Tongue (tissue), 3 donors: ENCODE measurements at places on chromosomes 1 and 21. TPM values are rescaled to one million over a fixed set of nuclear protein-coding genes. Genes with fewer than 3 reads are reported as not detected.

The ITLN2 gene
- total RNA-seq: not detected

DNA sequence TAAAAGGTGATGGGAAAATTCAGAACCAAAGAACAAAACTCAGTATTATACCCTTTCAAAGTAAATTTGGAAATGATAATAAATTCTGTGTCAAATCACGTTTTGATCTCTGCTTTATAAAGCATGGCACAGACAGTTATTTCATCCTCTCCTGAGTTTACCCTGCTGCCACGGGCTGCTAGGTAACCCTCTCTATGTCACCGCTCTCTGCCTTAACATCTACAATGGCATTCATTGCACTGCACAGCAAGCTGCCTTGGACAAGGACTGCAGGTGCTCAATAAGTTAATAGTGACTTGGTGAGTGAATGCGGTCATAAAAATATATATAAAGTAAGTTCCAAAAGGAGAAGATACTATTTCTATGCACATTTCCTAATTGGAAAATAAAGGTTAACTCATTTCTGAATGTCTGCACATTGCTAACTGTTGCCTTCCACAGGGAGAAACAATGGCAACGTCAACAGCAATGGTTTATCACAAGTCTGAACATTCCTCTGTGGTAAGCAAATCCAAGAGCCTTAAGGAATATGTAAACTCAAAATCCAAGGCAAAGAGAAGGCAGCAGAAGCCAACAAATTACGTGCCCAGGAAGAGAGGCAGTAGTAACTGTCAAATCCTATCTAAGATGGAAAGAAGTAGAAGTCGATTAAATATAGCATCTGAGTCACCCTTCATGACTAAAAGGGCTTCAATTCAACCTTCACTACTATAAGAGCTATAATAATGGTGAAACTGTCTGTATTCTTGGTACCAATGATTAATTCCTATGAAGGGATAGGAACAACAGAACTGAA is 19.4 kb downstream of the FYB2 start:
- DNase-seq: no peak

DNA sequence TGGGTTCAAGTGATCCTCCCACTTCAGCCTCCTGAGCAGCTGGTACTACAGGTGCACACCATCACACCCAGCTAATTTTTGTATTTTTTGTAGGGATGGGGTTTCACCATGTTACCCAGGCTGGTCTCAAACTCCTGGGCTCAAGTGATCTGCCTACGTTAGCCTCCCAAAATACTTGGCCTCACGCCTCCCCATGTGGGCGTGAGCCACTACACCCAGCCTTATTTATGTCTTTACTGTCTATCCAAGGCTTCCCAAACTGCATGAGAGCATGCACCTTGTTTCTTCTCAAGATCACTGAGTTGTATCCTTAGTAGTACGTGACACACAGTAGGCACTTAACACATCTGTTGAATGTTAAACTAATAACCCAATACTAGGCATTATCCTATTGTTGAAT is 14.2 kb downstream of the WASF2 start:
- no peak for DNase-seq

DNA sequence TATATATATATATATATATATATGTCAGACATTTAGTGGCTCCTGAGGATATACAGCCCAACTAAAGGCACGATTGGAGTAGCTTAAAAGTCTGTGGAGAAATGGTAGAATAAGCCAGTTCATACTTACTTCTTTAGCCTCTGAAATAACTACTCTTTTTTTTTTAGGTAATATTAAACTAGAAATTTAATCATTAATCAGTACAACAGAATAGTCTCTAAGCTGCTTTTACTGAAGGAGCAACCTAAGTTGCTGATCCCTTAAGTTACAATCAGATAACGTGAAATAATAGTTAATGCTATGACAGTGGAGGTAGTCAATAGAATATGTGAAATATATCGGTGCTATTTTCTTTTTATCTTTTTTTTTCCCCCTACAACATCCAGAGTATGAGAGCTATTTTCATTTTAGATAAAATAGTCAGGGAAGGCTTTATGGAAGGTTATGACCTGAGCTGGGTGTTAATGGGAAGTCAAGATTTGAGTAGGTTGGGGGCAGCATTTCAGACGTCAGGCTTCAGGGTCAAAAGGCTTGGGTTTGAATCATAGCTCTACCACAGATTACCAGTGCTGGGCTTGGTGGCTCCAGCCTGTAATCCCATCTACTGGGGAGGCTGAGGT is 15.6 kb downstream of the ZMPSTE24 start:
- no peak for DNase-seq

GRCh38 chr1:4179914-4180735 is 280.1 kb upstream of the C1orf174 start:
- no peak for DNase-seq

GRCh38 chr1:230866171-230867070 is 1.9 kb downstream of the C1orf198 start:
- peak; percentile 45 for DNase-seq

The OR6K3 gene
- not detected for total RNA-seq

The PKNOX1 gene
- 9.4 TPM for total RNA-seq

GRCh38 chr1:108732398-108732797 is 14.1 kb upstream of the STXBP3 start:
- DNase-seq: no peak

- no peak for DNase-seq
Observed at GRCh38 chr1:2535455-2535854, 5.4 kb upstream of the HES5 start.

DNA sequence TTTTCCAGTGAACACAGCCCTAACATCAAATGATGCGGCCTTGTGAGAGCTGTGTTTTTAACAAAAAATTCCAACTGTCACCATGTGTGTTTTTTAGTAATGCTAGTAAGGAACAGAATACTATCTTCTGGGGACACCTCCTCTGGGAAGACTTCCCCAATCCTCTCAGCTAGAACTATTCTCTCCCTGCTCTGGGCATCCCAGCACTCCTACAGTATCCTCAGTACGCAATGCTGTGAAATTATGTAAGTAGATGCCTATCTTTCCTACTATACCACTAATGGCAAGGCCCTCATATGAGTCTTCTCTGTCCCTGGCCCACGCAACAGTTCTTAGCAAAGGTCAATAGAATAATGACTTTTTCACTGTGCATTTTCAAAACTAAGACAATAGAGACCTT is 19.5 kb upstream of the TTC39A start:
- DNase-seq: no peak

The TRIM33 gene
- total RNA-seq: 49.9 TPM

GRCh38 chr1:115023593-115023992 is 6.0 kb upstream of the TSHB start:
- DNase-seq: no peak

DNA sequence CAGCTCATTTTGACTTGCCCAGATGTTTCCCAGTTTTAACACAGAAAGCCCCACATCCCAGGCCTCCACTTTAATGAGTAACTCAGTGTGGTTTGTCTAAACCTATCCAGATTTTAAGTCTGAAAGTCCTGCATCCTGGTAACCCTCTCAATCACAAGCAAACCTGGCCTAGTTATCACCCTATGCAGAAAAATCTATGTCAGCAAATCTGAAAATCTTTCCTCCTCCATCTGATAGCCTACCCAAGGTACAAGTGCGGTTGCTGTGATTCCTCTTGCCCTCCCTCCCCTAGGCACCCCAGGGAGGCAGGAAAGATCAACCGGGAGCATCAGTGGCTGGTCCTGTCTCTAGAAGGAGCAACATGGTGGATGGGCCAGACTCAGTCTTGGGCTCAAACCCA is 163.7 kb downstream of the IGSF21 start:
- no peak for DNase-seq

DNA sequence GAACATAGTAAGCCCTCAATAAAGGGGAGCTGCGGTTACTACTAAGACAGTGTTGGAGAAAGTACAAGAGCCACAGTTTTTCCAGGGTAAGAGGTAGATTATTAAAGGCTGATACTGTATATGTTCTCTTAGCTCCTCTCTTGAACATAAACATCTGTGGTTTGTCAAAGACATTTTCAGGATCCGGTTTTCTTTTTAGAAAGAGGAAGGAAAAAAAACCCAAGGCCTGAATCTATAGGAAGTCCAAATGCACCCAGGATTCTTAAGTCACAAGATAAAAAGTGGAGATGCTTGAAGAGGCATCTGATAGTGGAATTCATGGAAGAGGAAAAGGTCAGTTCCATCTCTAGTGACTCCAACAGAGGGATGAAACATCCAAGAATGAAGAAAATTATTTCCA is 24.6 kb upstream of the SLC45A3 start:
- DNase-seq: no peak

DNA sequence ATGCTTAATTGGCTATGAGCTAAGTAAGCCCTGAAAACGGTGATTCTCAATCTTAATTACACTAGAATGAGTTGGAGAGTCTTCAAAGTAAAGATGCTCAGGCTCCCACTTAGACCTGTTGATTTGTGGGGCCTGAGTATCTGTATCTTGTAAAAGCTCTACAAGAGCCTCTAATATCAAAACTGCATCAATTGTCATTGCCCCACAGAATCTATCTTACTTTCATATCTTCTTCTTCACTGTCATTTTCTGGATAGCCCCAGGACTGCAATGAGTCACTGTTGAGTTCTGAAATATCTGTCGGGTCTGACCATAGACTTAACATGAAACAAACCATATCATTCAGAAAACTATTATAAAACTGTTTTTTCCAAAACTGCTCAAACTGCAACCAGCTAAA is 102.8 kb upstream of the SERTAD4 start:
- no peak for DNase-seq

The CHI3L2 gene
- 5.0 TPM for total RNA-seq

The IL20 gene
- total RNA-seq: not detected

DNA sequence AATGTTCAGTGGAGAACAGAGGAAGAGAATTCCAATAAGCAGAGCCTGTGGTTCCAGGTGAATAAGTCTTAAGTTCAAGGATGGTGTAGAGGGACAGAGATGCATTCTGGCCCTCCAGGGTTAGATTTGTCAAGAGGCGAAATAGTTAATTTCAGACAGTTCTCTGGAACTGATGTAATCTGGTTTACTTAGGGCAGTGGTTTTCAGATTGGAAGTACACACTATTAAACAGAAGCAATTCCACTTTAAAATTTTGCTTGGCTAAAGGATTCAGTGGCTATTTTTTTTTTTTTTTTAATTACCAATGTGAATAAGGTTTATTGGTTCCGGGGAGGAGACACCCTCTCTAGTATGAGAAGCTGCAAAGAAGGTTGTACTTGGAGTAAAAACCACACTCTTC is 25.3 kb upstream of the MYOCOS start:
- DNase-seq: no peak

DNA sequence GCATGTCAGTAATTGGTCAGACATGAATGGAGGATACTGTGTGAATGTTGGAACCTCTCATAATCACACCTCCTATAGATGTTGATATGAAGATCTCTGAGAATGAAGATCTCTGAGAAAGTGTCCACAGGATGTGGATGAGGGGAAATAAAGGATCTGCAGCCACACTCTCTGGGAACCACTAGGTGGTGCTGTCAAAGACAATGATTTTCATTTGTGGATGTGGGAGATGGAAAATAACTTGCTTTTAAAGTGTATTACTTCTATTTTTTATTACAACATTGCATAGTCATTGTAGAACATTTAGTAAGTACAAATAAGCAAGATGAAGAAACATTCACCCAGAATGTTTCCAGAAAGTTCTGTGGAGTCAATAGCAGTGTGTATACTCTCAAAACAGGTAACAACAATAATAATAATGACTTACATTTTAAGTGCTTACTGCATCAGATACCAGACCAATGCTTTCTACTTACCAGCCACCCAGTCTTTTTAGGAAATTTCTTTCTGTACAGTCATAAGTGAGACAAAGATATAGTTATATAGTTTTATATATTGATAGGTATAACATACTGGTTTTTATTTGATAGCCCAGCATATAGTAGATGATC is 128.2 kb downstream of the ATG4C start:
- DNase-seq: peak; percentile 10

DNA sequence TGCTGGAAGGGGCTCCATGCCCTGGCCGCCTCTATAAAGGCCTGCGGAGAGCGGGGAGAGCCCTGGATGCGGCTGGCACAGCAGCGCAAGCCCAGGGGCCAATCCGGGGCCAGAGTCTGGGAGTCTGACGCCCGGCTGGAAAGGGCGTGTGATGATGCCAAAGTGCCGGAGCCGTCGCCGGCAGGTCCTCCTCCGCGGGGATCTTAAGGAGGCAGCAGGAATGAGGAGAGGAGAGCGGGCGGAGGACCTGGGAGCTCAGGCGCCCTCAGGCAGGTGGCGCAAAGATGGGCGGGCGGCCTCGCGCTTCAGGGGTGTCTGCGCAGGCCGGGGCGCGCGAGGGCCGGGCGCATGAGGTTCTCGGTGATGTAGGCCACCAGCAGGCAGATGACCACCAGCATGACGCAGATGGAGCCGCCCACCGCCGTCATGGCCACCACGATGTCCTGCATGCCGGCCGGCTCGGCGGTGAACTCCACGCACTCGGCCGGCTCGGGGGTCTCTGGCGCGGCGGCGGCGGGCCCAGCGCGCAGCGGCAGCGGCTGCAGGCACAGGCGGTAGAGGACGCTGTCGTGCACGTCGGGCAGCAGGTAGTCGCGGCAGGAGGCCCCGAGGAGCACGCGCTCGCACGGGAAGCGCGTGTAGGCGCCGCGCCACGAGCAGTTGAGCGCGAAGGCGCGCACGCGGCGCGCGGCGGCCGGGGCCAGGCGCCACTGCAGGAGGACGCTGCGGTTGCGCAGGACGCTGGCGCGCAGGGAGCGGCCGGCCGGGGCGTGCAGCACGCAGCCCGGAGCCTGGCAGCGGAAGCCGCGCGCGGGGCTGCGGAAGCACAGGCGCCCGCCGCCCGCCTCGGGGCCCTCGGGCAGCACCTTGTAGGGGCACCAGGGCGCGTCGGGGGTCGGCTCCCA is 653 bp downstream of the FNDC10 start:
- peak; percentile 24 for DNase-seq

DNA sequence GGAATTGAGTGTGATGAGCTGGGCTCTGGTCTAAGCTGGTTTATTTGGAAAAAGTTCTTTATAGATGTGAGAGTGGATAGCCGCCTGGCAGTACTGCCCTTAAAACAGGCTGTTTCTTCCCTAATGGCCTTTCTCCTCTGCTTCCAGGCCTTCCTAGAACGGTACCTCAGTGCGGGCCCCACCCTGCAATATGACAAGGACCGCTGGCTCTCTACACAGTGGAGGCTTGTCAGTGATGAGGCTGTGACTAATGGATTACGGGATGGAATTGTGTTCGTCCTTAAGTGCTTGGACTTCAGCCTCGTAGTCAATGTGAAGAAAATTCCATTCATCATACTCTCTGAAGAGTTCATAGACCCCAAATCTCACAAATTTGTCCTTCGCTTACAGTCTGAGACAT is 49.2 kb downstream of the VANGL1 start:
- DNase-seq: no peak

- no peak for DNase-seq
Observed at GRCh38 chr21:14290576-14290975, 74.6 kb downstream of the RBM11 start.

- DNase-seq: no peak
Observed at GRCh38 chr1:61092642-61093041, 10.3 kb downstream of the NFIA start.

GRCh38 chr1:111731956-111732355 is 7.2 kb downstream of the INKA2 start:
- no peak for DNase-seq

The NBPF20 gene
- 11.1 TPM for total RNA-seq
